Esophagus squamous epithelium (tissue), 5 donors: ENCODE measurements at places on chromosomes 4 and X. TPM values are rescaled to one million over a fixed set of nuclear protein-coding genes. Genes with fewer than 3 reads are reported as not detected.

SH3BGRL gene
- 43.4 TPM for total RNA-seq

NIPAL1 gene
- 37.5 TPM for total RNA-seq

GAGE1 gene
- not detected for total RNA-seq

TCEAL3 gene
- 2.8 TPM for total RNA-seq

SLC9A6 gene
- total RNA-seq: 12.8 TPM
